T-cell (primary cell): ENCODE measurements at places on chromosomes 3 and 15.

- no peak for DNase-seq
Observed at GRCh38 chr3:132180337-132180791, 136.8 kb upstream of the ACP3 start.

GRCh38 chr3:53817809-53818208 is 28.4 kb downstream of the CHDH start:
- no peak for DNase-seq

DNA sequence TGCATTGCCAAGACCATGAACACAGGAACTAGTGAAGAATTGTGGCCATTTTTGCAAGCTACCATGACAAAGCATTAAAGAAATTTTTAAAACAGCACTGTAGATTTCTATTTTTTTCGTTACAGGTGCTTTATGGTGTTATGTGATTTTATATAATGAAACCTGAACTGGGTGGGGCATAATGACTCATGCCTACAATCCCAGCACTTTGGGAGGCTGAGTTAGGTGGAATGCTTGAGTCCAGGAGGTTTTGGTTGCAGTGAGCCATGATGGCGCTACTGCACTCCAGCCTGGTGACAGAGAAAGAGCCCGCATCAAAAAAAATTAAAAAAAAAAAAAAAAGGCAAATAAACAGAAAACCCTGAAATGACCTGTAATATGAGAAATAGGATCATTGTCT is 846.7 kb downstream of the EPHA3 start:
- DNase-seq: no peak

GRCh38 chr15:68609629-68610028 is 30.8 kb downstream of the CORO2B start:
- no peak for DNase-seq

DNA sequence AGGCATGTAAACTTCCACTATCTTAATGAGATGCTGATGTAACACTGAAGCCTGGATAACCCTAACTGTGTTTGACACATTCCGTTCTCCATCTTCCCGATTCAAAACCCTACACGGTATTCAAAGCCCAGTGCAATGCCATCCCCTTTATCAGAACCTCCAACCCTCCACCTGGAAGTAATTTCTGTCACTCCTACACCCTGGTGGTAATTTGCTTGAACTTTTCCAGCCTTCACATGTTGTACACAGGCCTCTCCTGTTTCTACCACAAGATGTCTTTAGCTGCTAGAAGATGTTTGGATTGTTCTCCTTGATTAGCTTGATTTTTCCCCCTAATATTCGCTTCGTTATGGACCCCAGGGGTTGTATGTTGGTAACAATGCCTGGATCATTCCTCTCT is 208.9 kb downstream of the CHST2 start:
- DNase-seq: no peak

DNA sequence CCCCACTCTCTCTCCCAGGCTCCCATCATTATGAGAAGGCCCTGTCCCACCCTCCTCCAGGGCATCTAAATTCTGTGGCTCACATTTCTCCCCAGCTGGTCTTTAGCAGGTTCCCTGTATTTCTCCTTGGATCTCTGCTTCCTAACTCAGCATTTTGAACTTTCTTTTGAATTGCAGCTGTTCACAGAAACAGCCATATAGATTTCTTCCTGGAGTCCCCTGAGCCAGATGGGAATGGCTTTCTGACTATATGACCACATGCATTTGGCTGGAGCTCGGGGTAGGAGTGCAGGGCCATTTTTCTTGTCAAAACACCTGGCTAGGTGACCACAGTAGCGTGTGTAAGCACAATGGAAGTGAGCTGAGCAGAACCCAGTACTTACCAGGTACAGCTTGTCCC is 22.0 kb downstream of the RBP2 start:
- no peak for DNase-seq

GRCh38 chr15:78614021-78614420 is 6.8 kb downstream of the CHRNA3 start:
- DNase-seq: no peak

- no peak for DNase-seq
Observed at GRCh38 chr3:62922326-62922725, 47.1 kb upstream of the CADPS start.
